ENCODE measurements at places on chromosomes 1 and 21.

DNA sequence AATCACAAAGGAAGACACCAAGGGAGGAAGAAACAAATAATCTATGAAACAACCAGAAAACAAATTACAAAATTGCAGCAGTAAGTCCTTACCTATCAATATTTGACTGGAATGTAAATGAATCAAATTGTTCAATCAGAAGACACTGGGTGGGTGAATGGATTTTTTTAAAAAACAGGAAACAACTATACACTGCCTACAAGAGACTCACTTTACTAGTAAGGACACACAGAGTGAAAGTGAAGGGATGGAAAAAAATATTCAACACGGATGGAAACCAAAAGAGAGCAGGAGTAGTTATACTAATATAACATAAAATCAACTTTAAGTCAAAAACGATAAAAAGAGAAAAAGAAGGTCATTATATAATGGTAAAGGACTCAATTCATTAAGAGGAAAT is 6.4 kb upstream of the PRSS38 start:
- DNase-seq: no peak

DNA sequence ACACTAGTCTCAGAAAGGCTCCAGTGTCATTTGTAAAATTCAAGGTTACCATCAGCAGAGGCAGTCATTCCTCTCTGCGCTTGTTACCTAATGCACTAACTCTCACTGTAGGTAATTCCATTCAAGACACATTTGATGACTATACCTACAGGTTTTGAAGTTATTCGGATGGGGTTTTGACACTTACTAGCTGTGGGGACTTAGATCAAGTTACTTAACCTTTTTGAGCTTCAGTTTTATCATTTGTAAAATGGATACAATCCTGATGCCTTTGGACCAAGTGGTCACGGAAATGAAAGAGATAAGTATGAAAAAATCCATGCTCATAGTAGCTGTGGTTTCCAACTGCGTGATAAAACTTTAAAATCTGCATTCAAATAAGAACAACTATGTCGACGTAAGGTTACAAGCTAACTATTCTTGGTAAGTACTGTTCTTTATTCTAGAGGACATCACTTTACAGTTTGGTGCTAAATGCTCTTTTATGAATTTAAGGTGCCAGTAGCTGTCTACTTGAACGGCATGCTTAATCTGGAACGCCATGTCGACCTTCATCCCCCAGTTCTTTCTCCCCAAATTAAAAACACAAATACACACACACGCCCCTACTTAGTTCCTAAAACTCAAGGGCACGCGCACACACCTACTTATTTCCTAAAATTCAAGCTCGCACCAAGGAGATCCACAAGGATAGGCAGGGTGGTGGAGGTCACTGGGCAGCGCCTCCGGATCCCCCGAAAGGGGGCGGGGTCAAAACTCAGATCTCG is 550 bp upstream of the NFYC start:
- DNase-seq: no peak

- no peak for DNase-seq
Measured at GRCh38 chr1:173134800-173135199, 72.3 kb downstream of the TNFSF4 start.

DNA sequence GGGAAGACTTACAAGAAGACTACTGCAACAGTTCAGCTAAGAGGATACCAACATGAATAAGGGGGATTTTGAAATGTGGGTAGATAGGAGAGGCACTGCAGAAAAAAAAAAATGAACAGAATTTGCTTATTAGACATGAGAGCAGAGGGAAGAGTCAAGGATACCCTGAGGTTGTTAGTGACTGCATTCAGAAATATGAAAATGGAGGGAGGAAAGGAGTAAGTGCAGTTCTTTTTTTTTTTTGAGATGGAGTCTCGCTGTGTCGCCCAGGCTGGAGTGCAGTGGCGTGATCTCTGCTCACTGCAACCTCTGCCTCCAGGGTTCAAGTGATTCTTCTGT is 23.3 kb downstream of the INPP5B start:
- no peak for DNase-seq

- DNase-seq: no peak
Measured at GRCh38 chr1:37167479-37167878, 133.2 kb upstream of the GRIK3 start.

DNA sequence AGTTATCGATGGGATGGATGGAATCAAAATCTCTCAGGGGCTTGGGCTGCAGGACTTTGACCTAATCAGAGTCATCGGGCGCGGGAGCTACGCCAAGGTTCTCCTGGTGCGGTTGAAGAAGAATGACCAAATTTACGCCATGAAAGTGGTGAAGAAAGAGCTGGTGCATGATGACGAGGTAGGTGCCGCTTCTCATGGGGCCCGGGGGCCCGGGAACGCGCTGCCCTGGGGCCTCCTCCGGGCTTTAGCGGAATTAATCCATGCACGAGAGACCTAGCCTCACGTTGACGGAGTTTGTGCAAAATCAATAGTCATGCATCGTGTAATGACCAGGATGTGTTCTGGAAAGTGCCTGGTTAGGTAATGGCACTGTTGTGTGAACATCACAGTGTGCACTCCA is 43.8 kb downstream of the FAAP20 start:
- DNase-seq: no peak

- no peak for DNase-seq
Measured at GRCh38 chr21:37848721-37849490, 67.4 kb downstream of the KCNJ6 start.

GRCh38 chr1:28416509-28417194 is 47.1 kb downstream of the PHACTR4 start:
- DNase-seq: no peak

- no peak for DNase-seq
Measured at GRCh38 chr1:228190778-228191177, 17.1 kb upstream of the OBSCN start.

DNA sequence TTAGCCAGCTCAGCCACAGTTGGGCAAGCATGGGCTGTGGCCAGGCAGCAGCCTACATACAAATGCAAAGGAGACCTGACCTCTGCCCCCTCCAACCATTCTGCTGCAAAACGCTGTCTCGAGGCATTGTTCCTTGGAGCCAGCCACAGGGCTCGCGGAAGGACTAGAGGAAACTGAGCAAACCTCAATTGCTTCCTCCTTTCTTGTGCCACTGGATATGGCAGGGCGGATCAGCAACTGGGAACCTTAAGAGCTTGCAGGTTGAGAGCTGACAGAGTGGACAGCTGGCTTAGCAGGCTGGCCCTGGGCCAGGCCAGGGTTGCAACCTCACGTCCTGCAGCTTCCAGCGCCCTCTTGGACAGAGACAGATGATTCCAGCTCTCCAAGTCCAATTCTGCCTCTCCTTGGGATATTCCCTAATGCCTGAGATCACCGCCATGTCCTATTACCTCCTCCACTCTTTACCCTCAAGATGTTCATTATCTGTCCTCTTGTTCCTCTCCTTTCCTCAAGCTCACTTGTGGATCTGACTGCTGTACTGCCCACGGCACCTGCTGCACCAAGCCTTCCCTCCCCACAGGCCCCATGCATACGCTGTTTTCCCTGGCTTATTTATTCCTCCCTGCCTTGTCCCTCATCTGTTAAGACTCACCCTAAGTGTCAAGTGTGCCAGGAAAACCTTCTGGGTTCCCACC is 67.5 kb downstream of the SDC3 start:
- DNase-seq: no peak

DNA sequence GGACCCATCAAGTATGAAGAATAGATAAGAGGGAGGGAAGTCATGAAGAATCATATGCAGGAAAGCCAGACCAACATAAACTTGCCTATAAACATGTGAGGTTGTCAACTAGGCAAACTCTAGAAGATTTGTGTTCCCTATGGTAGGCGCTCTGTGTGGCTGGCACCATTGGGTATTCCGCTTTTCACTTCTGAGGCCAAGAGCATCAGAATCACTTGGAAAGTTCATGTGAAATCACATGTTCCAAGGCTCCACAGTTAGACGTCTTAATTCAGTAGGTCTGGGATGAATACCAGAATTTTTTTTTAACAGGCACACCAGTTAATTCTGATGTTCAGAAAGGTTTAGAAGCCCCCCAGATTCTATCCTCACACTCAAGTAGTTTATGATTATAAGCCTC is 50.5 kb upstream of the LAX1 start:
- DNase-seq: no peak

DNA sequence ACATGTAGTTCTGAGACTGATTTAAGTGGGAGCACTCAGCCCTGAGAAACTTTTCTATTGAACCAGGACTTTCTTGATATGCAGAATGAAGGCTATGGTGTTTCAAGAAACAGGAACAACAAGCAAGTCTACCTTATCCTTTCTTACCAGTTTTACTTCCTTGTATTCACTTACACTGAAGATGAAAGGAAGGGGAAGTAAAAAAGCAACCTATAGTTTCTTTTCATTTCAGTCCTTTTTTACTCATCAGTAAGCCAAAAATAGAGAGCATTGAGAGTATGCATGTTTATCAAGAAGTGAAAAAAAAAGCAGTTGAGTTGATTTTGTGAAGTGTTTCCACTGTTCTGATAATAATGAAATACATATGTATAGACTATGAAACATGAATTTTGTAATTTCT is 1010.3 kb downstream of the AMY1C start:
- no peak for DNase-seq

- no peak for DNase-seq
Measured at GRCh38 chr1:61851849-61852669, 109.8 kb downstream of the PATJ start.

GRCh38 chr1:225695578-225696337 is 42.8 kb upstream of the ENAH start:
- no peak for DNase-seq

DNA sequence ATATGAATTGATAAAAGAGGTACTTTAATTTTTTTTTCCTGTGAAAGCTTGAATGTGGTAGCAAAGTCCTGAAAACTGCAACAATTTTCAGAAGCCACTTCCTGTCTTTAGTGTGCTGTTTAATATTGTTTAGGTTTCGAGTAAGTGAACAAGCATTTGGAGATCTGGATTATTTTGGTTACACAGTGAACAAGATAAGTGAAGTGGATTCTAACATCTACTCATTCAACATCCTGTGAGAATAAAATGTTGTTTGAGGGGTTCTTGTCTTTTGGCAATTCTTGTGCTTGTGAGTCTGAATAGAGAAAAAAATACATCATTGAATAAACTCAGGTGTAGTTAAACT is 35.2 kb upstream of the PLA2G4A start:
- DNase-seq: no peak

DNA sequence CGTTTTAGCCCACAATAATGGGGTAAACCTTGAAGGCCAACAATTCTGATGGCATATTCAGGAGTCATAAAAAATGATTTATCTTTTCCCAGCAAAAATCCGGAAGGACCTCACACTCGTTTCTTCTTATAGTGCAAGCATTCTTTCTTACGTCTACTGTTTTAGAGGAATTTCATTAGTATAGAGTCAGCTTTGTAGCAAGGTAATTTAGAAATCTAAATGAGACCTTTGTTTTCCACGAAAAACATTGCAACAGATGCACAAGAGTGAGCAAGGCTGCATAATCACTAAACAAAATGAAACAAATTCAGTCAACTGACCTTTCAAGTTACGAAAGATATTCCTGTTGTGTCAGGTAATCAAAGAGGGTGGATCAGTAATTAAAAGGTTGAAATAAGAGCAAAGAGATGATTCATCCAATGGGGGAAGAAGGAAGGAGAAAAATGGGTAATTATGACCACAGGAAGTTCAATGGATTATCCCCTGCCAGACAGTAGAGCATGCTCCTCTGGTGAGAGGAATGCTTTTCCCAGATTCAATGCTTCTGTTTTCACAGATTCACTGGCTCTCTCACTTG is 560 bp upstream of the CSDE1 start:
- DNase-seq: no peak
